ENCODE measurements at places on chromosomes 5 and 9.

- DNase-seq: no peak
Observed at GRCh38 chr5:142725231-142726187, 39.6 kb upstream of the FGF1 start.

DNA sequence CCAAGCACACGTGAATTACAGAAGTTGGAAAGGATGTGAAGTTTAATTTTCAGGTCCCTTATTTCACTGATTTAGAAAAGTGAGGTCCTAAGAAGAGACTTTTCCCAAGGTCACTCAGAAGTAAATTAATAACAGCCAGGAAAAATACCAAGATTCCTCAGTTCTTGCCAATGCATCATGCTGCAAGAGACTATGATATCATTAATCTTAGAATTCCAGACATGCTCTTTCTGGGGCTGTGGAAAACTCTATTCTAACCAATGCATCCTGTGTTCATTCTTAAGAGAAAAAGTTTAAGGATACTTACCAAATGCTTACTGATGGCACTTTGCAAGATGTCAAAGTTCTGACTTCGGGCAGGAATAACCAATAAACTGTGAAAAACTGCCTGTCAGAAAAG lies 42.8 kb downstream of the TEX10 start:
- DNase-seq: no peak

GRCh38 chr5:110055302-110055701 lies 365.6 kb downstream of the MAN2A1 start:
- DNase-seq: no peak

DNA sequence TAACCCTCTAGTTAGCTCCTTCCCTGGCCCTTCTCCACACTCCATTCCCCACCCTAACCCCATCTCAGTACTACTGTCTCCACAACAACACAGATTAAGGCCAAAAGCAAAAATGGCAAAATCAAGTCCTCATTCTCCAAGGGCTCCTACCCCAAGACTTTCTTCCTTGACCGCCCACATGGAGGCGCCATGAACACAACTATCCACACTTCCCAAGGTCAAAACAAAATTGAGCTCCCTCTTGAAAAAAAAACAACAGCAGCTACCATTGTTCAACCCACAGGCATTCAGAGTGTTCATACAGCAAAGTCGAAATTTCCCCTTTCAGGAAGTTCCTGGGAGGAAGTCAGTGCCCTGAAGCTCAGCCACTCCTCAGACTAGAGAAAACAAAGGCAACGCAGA lies 54.4 kb downstream of the GNAQ start:
- no peak for DNase-seq

GRCh38 chr5:56543441-56544388 lies 271.6 kb upstream of the MAP3K1 start:
- DNase-seq: no peak

GRCh38 chr5:95631255-95631958 lies 11.5 kb downstream of the GPR150 start:
- no peak for DNase-seq

DNA sequence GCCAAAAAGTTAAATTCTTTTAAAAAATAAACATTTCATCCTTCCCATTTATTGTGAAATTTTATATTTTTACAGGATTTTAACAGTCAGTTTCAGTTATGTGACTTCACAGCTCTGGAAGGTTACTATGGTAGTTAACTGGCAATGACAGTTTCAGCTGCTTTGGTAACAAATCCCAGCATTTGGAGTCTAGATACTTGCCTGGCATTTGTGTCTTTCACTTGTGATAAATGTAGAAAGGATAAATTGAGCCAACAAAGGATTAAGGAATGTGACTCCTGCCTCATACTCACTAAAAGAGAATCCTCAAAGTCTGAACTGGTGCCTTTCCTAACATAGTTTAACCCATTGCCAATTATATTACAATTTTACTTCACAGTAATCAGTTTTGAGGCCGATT lies 315.5 kb downstream of the FER start:
- no peak for DNase-seq

- no peak for DNase-seq
Observed at GRCh38 chr5:11054014-11054413, 293.0 kb upstream of the DAP start.

GRCh38 chr5:121726991-121727390 lies 124.7 kb upstream of the FTMT start:
- no peak for DNase-seq

GRCh38 chr5:150675069-150675468 lies 14.0 kb downstream of the MYOZ3 start:
- DNase-seq: no peak

GRCh38 chr9:127860260-127860659 lies 5.8 kb upstream of the ENG start:
- no peak for DNase-seq

DNA sequence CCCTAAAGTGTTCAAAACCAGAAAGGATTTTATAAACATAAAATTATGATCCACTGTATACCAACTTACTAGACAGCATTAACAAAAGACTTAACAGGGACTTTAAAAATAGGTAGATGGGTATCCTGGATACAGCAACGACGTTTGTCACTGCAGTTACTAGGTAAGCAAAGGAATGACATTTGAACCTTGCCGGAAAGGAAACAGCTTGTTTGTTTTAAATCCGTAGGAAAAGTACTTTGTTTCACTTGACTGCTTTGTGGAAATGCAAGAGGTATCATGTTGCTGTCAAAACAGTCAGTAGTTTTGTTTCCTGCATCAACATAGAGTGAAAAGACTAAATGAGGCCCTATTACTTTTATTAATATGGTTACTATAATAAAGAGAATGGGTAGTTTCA lies 122.9 kb downstream of the CDC42SE2 start:
- DNase-seq: no peak

GRCh38 chr9:27078685-27079084 lies 30.3 kb upstream of the TEK start:
- DNase-seq: no peak

- no peak for DNase-seq
Observed at GRCh38 chr5:120442694-120443093, 21.4 kb upstream of the PRR16 start.

DNA sequence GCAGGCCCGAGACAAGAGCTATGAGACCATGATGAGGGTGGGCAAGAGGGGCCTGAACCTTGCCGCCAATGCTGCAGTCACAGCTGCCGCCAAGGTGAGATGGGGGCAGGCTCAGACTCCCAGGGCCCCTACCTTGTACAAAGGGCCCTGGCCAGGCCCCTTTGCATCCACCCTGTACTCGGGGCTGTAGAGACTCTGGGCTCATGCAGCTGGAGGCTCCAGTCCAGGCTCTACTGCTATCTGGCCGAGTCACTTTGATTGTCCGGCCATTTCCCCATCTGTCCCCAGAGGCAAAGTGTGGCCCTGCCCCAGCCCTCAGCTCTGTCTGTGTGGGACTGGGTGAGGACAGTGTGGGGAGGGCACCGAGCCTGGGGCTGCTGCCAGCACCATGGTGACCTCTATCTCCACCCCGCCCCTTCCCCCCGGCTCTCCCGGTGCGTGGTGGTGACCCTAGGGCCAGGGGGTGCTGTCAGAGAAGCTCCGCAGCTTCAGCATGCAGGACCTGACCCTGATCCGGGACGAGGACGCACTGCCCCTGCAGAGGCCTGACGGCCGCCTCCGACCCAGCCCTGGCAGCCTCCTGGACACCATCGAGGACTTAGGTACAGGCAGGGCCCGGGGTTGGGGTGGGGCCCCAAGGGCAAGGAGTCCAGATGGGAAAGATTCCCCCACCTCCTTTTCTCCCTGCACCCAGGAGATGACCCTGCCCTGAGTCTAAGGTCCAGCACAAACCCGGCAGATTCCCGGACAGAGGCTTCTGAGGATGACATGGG lies 6.1 kb downstream of the REEP2 start:
- DNase-seq: no peak

DNA sequence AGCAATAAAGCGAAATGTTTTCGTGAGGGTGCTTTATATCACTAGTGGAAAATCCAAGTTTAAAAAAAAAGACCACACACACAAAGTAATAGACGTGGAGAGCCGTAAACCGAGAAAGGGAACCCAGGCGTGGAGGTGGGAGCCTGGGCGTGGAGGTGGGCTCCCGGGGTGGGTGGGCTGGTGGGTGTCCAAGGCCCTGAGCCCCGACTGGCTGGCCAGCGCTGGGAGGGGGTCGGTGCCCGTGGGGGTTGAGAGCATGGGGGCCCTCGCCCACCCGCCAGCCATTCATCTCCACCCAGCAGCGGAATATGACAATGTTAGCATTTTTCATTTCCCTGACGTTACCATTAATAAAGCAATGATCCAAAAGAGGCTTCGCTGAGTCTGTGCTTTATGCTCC lies 135.0 kb downstream of the MVB12B start:
- DNase-seq: no peak

DNA sequence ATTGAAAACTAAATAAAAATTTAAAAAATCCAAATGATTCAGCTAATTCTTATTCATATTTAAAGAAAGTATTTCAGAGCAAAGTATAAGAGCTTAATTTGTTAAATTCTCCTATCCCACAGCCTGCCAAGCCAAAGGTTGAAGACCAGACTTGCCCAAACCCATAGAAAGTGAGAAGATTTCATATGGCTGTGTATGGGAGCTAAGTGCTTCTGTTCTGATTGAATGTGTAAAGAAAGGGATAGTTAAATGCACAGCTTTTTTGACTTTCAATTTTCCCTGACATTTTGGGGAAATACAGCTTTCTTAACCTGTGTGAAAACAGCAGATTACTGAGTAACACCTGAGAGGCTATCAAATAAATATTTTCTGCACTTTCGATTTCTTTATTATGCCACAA lies 125.0 kb upstream of the MTAP start:
- no peak for DNase-seq

DNA sequence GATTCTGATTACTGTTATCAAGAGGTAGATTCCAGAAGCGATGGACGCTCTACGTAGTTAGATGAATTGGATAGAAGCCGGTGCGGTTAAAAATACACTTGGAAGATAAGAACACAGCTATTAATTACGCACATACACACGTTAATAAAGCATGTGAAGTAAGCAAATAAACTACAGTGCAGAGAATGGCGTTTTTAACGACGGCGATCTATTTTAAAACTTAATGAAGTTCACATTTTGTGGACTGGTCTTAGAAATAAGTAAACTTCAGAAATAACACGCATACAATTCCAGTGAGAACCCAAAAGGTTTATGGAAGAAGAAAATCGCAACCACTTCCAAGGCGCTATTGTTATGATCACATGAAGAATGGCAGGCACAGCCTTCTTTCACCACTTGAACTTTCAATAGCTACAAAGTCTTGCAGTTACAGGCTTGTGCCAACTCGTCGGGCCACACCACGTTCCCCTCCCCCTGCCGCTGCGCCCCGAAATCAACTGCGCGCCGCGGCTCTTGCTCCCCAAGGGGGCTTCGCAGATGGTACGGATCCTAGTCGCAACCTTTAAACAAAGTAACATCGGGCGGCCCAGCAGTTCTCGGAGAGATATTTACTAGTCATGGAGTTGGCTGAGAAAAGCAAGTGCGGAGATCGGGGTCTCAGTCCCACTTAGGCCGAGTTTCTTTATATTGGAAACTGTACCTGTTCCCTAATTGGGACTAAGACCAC lies 866 bp upstream of the SEMA6A start:
- no peak for DNase-seq

- DNase-seq: no peak
Observed at GRCh38 chr5:10610058-10610457, 46.2 kb downstream of the ANKRD33B start.

GRCh38 chr5:176762489-176762888 lies 47.9 kb upstream of the UNC5A start:
- DNase-seq: no peak

GRCh38 chr5:2102819-2103776 lies 220.4 kb upstream of the IRX4 start:
- DNase-seq: no peak

- no peak for DNase-seq
Observed at GRCh38 chr9:111992523-111992922, 95.9 kb downstream of the UGCG start.

- DNase-seq: no peak
Observed at GRCh38 chr5:38456657-38457399, 99.6 kb downstream of the LIFR start.

DNA sequence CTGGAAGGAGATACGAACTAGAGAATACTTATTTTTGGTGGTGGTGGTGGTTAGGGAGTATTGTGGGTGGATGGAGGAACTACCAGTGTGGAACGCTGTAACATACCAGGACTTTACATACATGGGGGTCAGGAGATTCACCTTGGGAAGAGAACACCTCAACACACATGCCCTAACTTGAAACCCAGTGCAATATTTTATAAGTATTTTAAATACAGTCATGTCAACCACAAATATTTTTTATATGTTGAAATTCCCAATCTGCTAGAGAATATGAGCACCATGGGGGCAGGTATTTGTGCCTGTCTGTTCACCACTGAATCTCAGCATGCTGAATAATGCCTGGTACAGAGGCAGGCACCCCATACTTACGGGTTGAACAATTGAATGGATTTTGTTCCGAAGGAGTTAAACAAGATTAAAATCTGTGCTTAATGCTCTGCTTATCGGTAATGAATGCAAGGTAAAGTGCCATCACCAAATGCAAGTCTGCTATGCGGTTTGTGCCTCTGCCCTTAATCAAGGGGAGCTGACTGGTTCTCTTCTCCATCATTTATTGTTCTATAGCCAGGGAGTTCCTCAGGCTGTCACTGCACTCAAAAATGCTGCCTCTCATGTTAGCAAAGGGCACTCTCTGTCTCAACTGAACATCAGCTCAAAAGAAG lies 65.3 kb downstream of the RASEF start:
- no peak for DNase-seq

GRCh38 chr9:70402213-70402612 lies 12.2 kb downstream of the KLF9 start:
- no peak for DNase-seq

GRCh38 chr5:42858031-42858643 lies 46.4 kb upstream of the SELENOP start:
- DNase-seq: no peak

- DNase-seq: no peak
Observed at GRCh38 chr9:14574173-14574572, 119.1 kb downstream of the ZDHHC21 start.

DNA sequence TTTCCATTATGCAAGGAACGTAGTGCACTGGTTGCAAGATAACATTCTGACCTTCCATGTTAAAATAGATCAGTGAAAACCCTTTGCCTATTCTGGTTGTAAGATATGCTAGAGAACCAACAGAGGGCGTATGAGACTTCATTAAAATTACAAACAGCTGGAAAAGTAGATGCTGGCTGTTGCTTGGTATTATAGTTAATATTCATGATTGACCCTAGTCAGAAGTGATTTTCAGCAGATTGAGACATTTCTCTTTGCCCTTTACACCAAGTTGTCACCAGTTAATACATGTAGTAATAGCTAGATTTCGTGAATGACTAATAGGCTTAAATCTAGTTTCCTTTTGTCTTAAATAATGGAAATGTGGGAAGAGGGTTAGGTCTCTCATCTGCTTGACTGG lies 13.8 kb upstream of the FGF18 start:
- no peak for DNase-seq
